ENCODE measurements at places on chromosomes 11 and 22. TPM values are rescaled to one million over a fixed set of nuclear protein-coding genes. Genes with fewer than 3 reads are reported as not detected.

The PIWIL4 gene
- 0.79 TPM for total RNA-seq

The FAM76B gene
- total RNA-seq: 13.1 TPM

The SSTR3 gene
- total RNA-seq: not detected

The TST gene
- 54.9 TPM for total RNA-seq

The MICAL3 gene
- total RNA-seq: 29.0 TPM

All from lung microvascular endothelial cell (primary cell).